NCI-H2107 (cell line): ENCODE measurements at places on chromosomes 2 and 18.
A peak's percentile ranks its signal among the peaks of the same experiment; 100 is the strongest.

DNA sequence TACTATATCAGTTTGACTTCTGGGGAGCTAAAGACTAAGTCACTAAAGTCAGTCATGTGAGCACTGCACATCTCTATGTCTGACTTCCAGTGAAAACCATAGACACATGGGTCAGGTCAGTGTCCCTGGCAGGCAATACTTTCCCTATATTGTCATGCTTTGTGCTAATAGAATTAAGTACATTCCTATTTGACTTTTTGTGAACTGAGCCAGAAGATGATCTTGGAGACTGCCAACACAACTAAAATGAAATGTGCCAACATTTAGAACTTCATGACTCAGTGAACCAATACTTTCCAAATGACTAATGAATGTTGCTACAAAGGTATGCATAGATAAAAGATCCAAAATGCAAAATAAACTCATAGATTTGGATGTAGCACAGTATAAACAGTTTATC lies 820.8 kb upstream of the FAM98A start:
- DNase-seq: no peak

- no peak for DNase-seq
Observed at GRCh38 chr2:163670929-163671328, 64.9 kb downstream of the FIGN start.

- no peak for DNase-seq
Observed at GRCh38 chr2:109649736-109650695, 35.9 kb downstream of the SOWAHC start.

GRCh38 chr2:31027549-31027948 lies 110.7 kb downstream of the GALNT14 start:
- no peak for DNase-seq

DNA sequence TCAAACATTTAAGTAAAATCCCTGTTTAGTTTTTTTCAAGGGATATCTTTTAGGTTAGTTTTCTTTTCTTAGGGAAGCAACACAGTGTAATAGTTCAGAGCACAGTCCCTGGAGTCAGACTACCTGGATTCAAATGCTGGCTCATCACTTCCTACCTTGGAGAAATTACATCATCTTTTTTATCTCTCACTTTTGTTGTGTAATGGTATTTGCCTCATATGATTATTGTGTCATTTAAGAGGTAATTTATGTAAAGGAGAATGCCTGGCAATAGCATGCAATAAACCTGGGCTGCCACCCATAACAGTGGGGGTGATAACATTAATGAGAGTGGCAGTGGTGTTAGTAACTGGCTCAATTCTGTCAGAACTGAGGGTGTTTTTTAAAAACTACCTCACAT lies 26.3 kb downstream of the ERLEC1 start:
- DNase-seq: no peak

- DNase-seq: no peak
Observed at GRCh38 chr2:50614056-50614455, 417.9 kb downstream of the NRXN1 start.

- no peak for DNase-seq
Observed at GRCh38 chr2:179932786-179933185, 71.4 kb upstream of the ZNF385B start.

GRCh38 chr2:71534826-71535225 lies 81.5 kb downstream of the DYSF start:
- DNase-seq: no peak

DNA sequence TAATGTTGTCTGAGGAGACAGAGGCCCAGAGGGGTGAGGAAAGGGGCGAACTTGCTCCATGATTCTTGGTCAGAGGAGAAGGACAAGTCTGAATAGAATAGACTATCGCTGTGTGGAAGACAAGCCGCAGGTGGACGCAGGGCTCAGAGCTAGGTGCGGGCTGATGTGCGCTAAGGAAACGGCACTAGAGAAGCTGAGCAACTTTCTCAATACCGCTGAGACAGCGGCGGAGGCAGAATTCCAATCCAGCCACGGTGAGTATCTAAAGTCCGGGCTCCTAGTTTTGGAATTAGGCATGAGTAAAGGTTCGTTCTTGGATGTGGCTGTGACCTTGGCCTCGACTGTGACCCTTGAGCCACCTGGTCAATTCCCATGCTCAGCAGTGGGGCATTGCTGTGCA lies 47.8 kb downstream of the CAPN13 start:
- no peak for DNase-seq

- no peak for DNase-seq
Observed at GRCh38 chr2:193935114-193935513, 1721.9 kb upstream of the SLC39A10 start.

GRCh38 chr2:12730265-12730664 lies 13.5 kb downstream of the TRIB2 start:
- no peak for DNase-seq

DNA sequence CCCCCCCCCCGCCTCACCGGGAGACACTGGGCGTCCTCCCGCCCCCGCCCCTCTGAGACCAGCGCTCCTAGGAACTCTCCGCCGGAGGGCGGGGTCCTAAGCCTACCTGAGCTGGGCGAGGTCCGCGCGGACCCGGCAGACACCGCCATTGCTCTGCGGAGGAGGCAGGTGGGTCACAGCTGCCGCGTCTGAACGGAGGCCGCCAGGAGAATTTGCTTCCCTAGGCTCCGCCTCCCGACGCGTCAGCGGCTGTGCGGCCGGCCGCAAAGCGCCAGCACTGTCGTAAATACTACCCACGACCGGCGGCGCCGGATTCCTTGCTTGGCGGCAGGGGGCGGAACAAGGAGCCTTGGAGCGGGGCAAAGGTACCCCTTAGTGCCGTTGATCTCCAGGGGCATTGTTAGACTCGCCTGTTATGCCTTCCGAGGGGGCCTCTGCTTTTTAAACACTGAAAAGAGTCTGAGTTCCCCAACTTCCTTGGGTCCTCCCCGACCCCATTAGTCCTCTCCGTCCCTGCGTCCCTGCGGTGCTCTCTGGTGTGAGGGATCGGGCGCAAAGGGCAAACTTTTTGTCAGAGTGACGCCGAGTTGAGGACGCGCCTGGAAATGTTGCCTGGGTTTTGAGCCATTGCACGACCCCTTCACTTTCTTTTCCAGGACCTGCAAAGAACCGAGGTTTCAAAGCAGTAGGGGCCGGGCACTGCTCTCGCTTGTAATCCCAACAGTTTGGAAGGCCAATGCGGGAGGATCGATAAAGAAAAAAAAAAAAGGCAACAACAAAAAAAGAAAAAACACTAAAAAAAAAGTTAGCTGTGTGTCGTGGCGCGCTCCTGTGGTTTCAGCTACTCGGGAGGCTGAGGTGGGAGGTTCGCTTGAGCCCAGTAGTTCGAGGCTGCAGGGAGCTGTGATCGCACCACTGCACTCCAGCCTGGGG lies at the start of gene GGCX:
GGCX (minus strand) TSS at position 214 of the 933 bp plus-strand sequence; CDS start at position 149, 65 bp downstream.
- DNase-seq: peak; percentile 92

GRCh38 chr2:59791004-59791618 lies 762.3 kb downstream of the BCL11A start:
- DNase-seq: no peak

- DNase-seq: no peak
Observed at GRCh38 chr18:22813648-22814328, 119.3 kb upstream of the RBBP8 start.

DNA sequence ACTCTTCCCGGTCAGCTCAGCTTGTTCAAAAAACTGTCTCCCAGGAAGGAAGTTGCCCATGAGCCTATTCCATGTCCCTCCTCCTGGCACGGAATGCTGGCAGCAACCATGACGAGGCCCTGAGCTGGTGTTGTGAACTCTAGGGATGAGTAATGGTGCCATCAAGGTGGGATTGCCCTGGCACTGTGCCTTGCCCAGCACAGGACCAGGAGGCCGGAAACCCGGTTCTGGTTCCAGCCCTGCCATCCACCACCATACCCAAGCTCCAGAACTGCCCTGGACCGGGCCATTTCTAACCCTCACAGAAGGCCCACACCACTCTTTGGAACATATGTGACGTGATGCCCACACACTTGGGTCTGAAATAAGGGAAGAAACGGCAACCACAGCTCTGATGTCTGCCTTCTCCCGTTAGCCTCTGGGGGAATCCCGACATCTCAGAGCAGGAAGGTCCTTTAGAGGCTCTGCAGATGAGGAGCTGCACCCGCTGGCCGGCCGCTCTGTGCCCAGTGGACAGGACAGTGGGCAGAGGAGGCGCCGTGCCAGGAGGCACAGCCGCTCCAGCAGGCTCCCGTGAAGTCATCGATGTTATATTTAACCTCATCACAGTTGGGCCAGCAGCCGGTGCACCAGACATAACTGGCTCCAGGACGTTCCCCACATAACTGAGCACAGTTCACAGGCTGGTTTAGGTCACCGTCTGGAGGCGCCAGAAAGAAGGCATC lies 462.1 kb upstream of the ID2 start:
- DNase-seq: no peak

- DNase-seq: no peak
Observed at GRCh38 chr2:61111708-61112107, 46.0 kb downstream of the SANBR start.

DNA sequence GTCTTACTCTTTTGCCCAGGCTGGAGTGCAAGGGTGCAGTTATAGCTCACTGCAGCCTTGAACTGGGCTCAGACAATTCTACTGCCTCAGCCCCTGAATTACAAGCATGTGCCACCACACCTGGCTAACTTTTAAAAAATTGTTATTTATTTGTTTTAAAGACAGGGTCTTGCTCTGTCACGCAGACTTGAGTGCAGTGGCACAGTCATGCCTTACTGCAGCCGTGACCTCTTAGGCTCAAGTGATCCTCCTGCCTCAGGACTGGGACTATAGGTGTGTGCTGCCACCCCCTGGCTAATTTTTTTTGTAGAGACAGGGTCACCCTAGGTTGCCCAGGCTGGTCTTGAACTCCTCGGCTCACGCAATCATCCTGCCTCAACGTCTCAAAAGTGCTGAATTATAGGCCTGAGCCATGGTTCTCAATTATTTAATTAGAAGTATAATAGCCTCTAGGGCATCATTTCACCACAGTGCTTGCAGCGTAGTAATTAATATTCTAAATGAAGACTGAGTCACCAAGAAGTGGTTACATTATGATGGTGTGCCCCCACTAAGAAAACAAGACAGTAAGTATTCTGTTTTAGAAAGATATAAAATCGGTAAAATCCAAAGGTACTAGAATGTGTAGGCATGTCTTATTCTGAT lies 69.6 kb downstream of the EML4 start:
- DNase-seq: no peak

GRCh38 chr2:113685471-113685870 lies 58.4 kb downstream of the RABL2A start:
- no peak for DNase-seq

GRCh38 chr2:106257830-106258229 lies 63.7 kb upstream of the UXS1 start:
- DNase-seq: no peak

GRCh38 chr18:51300912-51301311 lies 103.4 kb upstream of the MEX3C start:
- no peak for DNase-seq

DNA sequence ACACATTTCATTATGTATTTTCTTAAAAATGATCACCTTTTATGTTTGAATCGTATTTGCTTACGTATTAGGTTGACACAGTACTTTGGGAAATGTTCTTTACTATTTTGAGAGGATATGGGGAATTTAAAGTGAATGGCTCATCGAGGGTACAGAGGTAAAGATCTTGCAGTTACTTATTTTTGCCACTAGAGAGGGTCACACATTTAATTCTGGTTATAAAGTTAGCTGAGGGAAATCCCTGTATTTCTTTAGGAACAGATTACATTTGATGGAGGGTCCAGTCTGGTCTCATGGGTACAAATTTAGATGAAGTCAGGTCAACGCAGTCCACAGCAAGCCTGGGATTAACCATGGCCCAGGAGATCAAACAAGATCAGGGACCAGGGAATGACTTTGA lies 24.5 kb downstream of the DYNC2LI1 start:
- no peak for DNase-seq

DNA sequence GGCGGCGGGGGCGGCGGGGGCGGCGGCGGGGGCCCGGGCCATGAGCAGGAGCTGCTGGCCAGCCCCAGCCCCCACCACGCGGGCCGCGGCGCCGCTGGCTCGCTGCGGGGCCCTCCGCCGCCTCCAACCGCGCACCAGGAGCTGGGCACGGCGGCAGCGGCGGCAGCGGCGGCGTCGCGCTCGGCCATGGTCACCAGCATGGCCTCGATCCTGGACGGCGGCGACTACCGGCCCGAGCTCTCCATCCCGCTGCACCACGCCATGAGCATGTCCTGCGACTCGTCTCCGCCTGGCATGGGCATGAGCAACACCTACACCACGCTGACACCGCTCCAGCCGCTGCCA lies 644 bp downstream of the ONECUT2 start:
- no peak for DNase-seq

DNA sequence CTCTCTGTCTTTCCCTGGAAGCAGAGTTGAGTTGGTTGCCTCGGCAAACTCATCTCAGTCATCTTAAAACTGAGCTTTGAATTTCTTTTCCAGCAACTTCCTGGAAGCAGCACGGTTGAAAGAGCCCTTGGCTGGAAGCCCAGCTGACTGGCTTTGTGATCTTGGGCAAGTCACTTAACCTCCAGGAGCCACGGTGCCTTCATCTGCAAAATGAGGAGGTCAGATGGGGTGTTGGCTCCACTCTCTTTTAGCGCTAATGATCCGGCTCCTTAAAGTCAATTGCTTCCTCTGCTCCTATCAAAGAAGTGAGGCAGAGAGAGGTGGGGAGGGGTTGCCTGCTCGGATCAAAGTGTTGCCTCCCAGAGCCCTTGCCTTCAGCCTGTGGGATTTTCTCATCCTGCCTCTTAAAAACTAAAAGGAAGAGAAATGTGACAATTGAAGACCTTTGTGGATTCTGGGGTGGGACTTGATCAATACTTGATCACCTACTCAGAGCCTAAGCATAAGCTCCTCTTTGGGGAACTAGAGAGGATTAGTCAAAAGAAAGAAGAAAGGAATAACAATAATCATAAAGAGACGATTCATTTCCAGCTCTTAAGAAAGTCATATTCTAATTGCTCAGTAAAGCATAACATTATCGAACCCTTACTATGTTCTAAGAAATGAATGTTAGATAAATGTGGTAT lies 86.6 kb downstream of the MYCN start:
- DNase-seq: no peak

GRCh38 chr2:149169656-149170055 lies 131.2 kb downstream of the LYPD6B start:
- no peak for DNase-seq

- no peak for DNase-seq
Observed at GRCh38 chr2:69077252-69077950, 64.4 kb downstream of the ANTXR1 start.

DNA sequence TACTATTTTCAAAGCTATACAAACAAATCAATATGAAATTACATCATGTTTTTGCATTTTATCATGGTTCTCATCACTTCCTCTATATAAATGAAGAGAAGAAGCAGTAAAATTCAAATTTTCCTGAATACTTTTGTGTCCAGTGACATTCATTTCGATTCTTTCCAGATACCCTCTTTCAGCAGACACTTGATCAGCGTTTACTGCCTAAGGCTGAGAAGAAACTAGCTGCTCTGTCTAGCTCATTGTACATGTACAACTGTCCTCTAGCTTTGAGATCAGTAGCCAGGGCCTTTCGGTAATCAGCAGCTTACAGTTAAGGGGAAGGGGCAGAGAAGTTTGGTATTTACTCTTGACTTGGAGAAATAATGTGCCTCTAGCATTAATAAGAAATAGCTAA lies 4.8 kb downstream of the VRK2 start:
- DNase-seq: no peak

GRCh38 chr2:227000123-227000522 lies 163.9 kb downstream of the COL4A4 start:
- no peak for DNase-seq

- DNase-seq: no peak
Observed at GRCh38 chr18:47745227-47745626, 185.2 kb downstream of the SMAD2 start.

- no peak for DNase-seq
Observed at GRCh38 chr2:141311430-141311829, 819.4 kb downstream of the LRP1B start.

GRCh38 chr2:176106581-176107539 lies at the start of gene HOXD11:
Gene HOXD11, plus strand, starts transcription at chr2:176107280. Its CDS starts 76 bp downstream, at chr2:176107356.
- DNase-seq: peak; percentile 49
